Common myeloid progenitor, CD34-positive (primary cell): ENCODE measurements at places on chromosomes 2 and 18.

DNA sequence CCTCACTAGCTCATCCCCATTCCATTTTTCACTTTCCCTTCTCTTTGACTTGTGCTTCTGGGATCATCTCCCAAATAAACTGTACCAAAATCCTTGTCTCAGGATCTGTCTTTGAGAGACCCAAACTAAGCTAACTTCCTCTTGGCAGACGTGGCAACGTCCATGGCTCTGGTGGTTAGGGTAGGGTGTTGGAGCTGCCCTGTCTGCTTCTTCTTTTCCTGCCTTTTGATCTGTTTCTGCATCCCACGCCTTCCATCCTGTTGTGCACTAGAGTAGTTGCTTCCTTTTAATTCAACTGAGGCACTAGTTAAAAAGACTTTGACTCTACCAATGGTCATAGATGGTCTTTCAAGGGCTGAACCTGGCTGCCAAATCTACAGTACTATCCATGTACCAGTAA, 5.5 kb upstream of the MAP4K4 start:
- DNase-seq, result peak; percentile 25

- DNase-seq, result no peak
These were observed 170.2 kb downstream of the ATAD2B start for GRCh38 chr2:23756593-23757292.

DNA sequence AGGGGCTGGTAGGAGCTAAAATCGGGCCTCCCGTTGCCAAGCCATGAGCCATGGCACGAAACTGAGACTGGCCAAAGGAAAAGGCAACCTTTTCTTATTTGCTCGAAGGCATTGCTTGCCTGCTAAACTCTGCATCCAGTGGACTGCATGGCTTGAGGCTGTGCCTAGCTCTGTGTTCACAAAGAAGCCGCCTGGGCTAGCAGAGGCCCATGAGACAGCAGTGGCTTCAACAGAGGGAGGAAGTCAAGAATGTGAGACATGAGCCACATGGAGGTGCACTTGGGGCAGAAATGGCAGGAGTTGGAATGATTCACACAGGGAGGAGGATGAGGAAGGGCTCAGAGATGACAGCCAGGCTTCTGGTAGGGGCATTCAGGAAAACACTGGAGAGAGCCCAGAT, 33.5 kb downstream of the TPRKB start:
- no peak for DNase-seq

DNA sequence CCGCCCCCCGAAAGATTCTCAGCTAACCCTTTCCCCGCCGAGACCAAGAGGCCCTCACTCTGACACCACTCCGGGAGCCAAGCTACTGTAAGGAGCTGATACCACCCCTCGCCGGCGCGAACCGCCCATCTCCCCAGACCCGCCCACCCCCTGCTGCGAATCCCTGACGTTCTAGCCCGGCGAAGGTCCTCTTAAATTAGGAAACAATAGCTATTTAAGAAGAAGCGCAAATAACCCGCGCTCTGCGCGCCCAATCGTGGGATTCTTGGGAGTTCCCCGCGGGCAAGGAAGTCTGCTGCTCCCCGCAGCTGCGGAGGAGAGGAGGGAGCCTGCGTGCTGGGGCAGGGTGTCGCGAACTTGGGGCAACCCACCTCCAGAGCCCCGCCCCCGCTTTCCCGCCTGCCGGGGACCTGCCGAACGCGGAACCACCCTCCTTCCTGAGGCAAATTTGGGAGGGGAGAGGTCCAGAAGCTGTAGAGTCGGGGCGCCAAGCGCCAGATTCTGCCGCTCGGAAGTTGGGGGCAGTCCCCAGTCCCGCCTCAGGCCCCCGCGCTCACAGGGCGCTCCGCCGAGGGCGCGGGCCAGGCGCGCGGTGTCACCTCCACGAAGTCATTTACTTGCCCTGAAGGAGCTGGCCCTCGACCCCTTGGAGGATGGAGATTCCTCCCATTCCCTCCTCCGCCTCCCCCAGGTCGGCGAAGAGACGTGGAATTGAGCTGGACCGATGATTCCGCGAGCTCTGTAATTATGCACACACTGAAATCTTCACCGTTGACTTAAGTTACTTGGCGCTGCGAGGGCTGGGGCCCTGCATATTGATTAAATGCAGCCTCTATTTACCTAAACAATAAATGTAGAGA, 8.4 kb upstream of the SP9 start:
- DNase-seq, result no peak

DNA sequence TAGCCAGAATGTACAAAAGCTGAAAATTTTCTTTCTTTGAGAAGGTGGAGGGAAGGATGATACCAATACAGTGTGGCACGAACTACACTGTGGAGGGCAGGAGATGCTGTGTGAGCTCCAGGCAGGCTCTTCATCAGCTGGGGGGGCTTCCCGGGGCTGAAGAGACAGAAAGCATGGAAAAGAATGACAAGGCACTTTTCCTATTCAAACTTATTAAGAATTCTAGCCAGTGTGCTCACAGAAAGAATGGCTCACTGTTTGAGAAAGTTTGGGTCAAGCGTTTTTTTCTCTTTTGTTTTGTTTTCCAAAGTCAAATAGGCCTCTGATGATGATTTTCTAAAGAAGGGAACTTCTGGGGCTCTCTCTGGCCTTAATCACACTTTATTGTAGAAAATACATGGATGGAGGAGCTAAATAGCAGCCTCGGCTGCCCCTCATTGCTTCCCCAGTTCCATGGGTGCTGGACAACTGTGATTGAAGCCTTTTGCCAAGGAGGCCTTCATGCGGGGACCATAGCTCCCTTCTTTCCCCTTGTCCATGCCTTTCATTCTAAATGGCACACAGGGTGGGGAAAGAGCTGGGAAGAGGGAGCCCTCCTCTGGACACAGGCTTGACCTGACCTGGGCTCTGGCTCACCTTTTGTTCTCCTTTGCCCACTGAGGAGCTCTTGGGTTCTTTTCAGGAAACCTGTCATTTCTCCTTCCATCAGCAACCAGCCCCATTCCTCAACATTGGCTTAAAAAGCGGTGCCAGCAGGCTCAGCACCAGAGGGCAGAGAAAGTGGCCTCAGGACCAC, 130.6 kb downstream of the TDRD15 start:
- DNase-seq, result no peak

GRCh38 chr2:203894262-203894661, 26.7 kb downstream of the CTLA4 start:
- DNase-seq, result no peak

DNA sequence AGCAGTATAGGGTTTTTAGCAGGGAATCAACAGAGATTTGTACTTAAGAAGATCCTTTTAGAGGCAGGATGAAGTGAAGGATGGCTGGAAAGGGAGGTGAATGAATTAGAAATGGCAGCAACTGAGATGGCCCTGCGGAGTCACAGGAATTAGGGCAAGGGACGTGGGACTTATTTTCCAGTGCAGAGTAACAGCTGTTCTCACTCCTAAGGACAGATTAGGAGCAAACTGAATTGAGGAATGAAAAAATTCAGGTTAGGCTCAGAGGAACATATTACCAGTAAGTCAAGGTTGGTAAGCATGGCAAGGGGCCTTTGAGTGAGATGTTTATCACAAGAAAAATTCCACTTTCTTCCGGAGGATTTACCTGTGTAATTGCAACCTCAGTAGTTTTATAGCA, 34.4 kb downstream of the COL4A3 start:
- DNase-seq, result no peak

DNA sequence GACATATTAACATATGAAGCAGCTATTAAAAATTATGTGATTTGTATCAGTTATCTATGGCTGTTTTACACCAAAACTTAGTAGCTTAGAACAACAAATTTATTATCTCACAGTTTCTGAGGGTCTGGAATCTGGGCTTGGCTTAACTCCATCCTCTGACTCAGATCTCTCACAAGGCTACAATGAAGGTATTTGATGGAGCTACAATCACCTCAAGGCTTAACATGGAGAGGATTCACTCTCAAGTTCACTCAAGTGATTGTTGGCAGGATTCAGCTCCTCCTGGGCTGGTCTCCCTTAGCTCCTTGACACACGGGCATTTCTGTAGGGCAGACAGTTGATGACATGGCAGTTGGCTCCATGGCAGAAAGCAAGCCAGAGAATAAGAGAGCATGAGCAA, 133.0 kb upstream of the SLC14A2 start:
- DNase-seq, result no peak

DNA sequence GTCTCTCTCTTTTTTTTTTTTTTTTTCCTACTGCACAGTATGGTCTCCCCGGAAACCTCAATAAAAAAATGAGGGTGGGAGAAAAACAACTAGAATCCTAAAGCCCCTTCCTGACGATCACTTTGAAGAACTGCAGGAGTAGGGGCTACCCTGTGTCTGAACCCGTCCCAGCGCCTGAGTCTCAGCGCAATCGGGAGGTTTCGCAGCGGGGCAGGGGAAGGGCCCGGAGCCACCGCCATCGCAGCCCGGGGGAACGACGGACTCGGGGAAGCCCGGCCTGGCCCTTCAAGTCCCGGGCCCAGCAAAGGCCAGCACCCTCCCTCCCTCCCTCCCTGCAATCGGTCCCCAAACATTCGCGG, 411 bp downstream of the NARS1 start:
- DNase-seq, result no peak

- no peak for DNase-seq
These were observed 131.6 kb upstream of the MSH6 start for GRCh38 chr2:47651296-47651695.

DNA sequence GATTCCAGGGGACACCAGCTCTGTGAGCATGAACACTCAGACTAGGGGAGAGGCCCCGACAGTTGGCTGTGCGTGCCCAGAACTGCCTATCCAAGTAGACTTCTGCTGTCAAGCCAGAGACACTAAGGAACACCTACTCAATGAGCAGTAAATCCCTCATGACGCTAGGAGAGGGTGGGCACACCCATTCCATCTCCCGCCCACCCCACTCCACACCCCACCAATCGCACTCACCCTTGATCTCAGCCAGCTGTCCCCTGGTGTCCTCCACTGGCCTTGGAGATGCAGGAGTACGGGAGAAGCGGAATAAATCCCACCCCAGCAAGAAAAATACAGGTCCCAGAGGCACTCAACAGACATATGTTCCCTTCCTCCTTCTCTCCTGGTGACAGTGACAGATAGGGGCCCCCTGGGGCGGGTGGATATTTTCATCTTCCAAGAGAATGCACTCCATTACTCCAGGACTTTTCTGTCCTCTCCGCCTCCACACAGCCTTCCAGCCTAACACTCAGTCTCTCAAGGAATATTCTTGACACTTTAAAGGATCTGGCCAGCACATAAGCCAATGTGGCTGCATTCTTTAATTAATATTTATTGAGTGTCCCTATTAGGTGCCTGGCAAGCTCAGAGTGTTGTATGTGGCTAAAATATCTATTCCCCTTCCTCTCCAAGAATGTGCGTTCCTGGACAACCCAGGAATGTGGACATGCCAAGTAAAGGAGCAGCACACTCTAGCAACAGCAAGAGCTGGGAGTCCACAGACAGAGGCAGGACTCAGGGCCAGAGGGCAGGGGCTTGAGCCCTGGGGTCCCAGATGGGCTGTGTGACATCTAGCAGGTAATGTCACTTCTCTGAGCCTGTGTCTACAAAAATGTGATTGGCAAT, 13.1 kb upstream of the SMAD7 start:
- DNase-seq, result no peak

- no peak for DNase-seq
These were observed 26.5 kb upstream of the TWIST2 start for GRCh38 chr2:238821391-238821790.

- DNase-seq, result peak; percentile 83
These were observed 110.6 kb upstream of the PXDN start for GRCh38 chr2:1854729-1855547.

- DNase-seq, result no peak
These were observed 411.2 kb downstream of the RND3 start for GRCh38 chr2:150076281-150076680.

DNA sequence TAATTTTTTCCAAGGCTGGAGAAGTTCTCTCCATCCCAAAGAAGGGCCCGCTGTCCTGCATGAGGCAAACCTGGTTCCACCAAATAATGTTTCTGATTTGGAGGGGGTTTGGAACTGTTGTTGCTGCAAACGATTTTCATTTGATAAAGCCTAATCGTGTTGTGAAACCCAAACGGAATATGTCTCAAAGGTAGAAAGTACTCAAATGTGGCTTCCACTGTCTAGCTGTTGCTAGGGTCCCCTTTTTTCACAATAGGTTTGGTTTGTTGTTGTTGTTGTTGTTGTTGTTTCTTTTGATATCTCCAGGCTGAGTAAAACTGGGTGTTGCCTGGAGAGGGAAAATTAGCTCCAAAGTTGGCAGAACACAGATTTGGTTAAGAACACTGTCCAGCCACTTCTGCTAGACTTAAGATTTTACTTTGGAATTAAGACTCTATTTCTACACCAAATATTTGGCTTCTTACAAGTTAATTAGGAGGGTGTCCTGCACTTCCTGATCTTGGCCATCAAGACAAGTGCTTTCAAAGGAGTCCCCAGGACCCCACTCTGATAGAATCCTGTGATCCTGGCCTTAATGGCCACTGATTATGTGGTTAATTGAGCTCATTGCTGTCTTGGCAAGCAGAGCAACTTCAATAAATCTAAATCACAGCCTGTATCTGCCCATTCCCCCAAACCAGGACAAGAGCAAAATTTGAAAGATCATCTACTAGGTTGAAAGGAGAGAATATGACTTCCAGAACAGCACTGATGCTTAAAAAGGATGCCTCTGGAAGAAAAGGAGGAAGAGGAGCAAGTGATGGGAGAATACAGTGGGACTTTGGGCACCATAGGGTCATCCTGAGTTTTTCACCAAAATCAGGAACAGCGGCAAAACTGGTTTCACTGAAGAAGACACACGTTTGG, 3.3 kb upstream of the HOXD13 start:
- DNase-seq, result no peak

GRCh38 chr2:200482194-200482593, 27.7 kb downstream of the KCTD18 start:
- peak; percentile 47 for DNase-seq

GRCh38 chr2:249538-250042, 14.2 kb downstream of the SH3YL1 start:
- no peak for DNase-seq

GRCh38 chr2:119608553-119608952, 64.3 kb downstream of the CFAP221 start:
- no peak for DNase-seq

- DNase-seq, result no peak
These were observed 270.6 kb downstream of the CELF4 start for GRCh38 chr18:37294951-37295350.

GRCh38 chr2:241984271-241984655, 114.7 kb downstream of the RTP5 start:
- no peak for DNase-seq

DNA sequence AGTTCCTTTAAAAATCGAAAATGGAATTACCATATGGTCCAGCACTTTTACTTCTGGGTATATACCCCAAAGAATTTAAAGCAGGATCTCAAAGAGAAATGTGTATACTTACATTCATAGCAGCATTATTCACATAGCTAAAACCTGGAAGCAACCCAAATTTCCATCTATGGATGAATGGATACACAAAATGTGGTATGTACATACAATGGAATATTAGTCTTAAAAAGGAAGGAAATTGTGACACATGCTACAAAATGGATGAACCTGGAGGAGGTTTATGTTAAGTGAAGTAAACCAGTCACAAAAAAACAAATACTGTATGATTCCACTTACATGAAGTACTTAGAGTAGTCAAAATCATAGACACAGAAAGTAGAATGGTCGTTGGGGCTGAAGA, 147.9 kb upstream of the LTBP1 start:
- DNase-seq, result no peak
